Right forelimb (tissue), 1 donor: ENCODE measurements at places on chromosomes 1 and 21.

DNA sequence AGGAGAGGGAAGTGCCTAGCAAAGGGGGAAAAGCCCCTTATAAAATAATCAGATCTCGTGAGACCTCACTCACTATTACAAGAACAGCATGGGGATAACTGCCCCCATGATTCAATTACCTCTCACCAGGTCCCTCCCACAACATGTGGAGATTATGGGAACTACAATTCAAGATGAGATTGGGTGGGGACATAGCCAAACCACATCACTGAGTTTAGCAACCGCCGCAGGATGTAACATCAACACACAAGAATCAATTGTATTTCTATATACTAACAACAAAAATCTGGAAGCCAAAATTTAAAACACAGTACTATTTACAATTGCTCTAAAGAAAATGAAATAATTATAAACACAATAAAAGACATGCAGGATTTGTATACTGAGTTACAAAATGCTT is 21.9 kb downstream of the DIRAS3 start:
- DNase-seq: no peak

DNA sequence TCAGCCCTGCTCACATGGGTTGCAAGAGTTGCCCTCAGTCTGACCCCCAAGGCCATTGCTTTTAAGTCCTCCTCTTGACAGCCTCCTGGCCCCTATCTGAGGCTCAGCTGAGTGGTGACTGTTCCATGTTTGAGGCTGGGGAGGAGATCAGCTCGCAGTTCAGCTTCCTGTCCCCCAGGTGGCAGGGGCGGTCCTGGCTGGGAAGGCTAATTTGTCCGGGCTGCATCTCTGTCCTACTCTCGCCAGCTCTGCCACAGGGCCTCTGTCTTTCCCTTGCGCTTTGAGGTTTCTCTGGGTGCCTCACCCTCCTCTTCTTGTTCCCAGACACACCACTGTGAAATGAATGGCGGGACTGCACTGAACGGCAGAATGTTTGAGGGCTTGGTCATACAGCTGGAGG is 157.3 kb downstream of the KCNJ6 start:
- DNase-seq: no peak

- DNase-seq: no peak
These were observed 5.5 kb upstream of the IGFN1 start for GRCh38 chr1:201185123-201185453.

GRCh38 chr21:42081138-42081537 is 10.0 kb downstream of the UMODL1 start:
- no peak for DNase-seq

DNA sequence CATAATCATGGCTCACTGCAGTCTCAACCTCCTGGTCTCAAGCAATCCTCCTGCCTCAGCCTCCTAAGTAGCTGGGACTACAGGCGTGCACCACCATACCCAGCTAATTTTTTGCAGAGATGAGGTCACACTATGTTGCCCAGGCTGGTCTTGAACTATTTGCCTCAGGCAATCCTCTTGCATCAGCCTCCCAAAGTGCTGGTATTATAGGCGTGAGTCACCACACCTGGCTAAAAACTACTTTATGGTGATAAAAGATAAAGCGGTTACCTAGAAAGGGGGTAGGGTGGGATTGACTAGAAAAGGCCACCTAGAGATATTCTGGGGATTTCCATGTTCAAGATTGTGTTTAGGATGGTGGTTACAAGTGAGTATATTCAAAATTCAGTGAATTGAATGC is 5.0 kb downstream of the TSTD1 start:
- DNase-seq: no peak

- no peak for DNase-seq
These were observed 7.8 kb upstream of the CHI3L2 start for GRCh38 chr1:111219557-111220286.

DNA sequence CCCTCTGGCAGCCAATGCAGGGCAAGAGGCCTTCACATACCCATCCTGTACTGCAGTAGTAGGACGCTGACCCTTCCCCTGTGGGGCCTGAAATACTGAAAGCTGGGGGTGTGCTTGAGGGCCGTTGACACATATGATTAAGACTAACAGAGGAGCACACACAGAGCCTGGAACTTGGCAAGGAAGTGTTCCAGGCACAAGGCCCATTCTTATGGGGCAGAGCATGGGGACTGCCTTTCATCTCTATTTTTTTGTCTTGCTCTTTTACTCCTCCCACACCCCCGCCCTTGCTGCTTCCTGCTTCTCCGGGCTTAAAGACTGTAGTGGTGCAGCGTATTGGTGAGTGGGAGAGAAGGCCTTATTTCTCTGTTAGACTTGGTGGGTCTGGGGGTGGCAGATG is 137.4 kb downstream of the BACH1 start:
- no peak for DNase-seq

DNA sequence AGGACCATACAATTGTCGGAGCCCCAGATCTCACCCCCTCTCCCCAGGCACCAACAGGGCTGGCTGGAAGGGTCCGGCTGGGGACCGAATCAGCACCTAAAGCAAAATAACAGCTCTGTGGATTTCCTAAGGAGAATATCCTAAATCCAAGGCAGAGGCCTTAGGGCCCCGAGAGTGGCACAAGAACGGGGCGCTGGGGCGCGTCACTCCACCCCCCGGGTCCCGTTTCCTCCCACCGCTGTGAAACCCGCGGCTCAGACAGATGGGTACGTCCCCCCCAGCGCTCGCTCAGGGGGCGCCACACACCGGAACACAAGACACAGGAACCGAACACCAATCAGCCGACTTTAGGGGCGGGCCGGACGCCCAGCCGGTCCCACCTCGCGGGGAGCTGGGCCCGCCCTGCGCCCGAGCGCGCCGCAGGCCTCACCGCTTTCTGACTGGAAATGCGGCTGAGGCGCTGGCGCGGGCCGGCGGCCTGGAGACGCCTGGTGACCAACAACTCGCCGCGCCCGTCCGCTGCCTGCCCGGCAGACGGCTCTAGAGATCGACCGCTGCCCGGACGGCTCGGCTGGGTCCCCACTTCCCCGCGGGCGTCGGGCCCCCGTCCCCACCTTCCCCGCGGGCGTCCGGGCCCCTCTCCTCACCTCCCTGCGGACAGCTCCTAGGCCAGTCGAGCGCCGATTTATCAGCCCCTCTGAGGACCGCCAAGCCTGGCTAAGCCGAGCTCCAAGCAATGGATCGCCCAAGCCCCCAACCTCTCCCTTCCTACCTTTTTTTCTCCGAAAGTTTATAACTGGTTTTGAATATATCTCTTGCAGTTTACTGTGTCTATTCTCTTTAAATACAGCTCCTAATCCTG is at the start of gene HFM1:
TSS of gene HFM1 (minus strand) at position 687 of the 862 bp plus-strand sequence. CDS start 3,755 bp downstream, outside the sequence.
- peak; percentile 90 for DNase-seq

- DNase-seq: no peak
These were observed 37.5 kb upstream of the KCNA10 start for GRCh38 chr1:110556471-110556807.

GRCh38 chr1:1185101-1185765 is 11.6 kb downstream of the TTLL10 start:
- peak; percentile 40 for DNase-seq

GRCh38 chr1:25523542-25523941 is 19.9 kb upstream of the LDLRAP1 start:
- no peak for DNase-seq

DNA sequence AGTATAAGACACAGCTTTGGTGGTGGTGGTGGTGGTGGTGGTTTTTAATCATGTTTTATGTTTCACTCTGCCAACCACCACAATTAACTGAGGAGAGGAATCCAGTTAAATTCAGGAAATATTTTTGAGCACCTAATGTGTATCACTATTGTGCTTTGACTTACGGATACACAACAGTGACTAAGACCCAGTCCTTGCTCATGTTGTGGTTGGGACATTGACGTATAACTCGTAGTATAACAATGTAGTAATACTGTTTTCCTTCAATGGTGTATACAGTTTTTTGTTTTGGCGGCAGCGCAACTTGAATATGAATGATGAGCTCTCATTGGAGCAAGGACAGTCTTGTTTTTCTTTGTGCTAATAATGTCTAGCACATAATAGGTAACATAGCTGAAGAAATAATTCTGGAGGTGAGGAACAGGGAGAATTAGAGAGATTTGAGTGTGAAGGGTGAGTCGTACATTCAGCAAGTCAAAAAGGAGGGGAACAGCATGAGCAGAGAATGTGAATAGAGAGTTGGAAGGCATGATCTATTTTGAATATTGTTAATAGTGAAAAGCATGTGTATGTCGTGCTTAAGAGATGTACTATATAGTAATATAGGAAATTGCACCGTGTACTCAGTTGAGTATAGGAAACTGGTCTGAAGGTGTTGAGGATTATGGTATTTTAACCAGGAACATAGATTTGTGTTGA is 5.5 kb downstream of the CACYBP start:
- DNase-seq: no peak

DNA sequence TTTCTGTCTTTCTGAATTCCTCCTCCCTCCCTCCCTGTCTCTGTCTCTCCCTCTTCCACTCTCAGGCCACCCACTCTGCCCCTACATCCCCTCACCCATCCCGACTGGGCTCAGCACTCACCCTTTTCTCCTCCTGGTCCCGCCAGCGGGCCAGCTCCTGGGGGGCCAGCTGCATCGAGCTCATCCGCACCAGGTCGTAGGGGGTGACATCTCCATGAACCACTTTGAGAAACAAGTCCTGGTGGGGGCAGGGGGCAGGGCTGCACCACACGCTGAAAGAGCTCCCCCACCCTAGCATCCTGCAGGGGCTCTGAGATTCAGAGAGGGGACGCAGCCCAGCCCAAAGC is 17.8 kb downstream of the SPOCD1 start:
- DNase-seq: peak; percentile 37

DNA sequence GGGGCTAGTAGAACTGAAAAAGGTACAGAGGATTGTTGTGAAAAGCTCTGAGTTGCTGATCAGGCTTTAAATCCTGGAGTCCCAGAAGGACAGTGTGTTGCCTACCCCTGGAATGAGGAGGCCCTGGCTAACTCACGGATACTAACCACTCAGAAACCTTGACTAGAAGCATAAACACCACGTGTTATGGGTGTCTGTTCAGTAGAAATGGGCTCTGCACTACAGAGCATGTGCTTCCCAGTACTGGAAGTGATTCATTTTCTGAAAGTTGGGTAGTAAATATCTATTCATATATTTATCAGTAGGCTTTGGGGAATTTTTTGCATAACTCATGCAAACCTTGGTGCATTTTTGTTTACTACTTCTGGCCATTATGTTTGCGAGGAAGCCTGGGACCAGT is 15.1 kb upstream of the CLCA1 start:
- no peak for DNase-seq

GRCh38 chr1:201893431-201893830 is 4.7 kb downstream of the SHISA4 start:
- no peak for DNase-seq

DNA sequence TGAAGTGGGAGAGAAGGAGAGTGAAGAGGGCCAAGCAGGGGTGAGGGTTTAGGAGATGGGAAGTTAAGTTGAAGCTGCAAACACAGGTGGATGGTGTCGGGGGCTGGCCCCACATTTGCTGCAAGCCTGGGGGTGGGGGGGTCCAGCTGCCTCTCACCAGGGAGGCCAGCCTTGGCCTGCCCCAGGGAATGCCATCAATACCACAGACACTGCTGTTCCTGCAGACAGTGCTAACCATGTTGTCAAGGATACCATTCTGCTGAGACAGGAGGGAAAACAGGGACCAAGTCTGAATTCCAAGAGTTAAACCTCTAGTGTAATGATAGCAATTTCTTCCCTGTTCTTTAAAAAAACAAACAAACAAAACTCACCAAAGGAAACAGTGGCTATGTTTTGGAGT is 8.0 kb downstream of the MECR start:
- no peak for DNase-seq

- no peak for DNase-seq
These were observed 38.4 kb downstream of the UTP25 start for GRCh38 chr1:209866201-209866600.

DNA sequence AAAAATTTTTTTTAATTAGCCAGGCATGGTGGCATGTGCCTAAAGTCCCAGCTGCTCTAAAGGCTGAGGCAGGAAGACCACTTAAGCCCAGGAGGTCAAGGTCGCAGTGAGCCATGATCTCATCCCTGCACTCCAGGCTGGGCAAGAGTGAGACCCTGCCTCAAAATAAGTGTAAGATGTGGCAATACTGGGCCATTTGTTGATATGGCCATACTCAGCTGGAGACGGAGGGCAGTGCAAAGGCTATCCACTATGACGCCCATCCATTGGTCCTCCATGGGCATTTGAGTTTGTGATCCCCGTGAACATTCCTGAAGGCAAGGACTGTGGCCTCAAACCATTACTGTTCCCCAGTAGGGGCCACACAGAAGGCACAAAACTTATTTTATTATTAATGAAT is 1.5 kb downstream of the CASP9 start:
- no peak for DNase-seq

GRCh38 chr1:115529216-115529897 is 112.4 kb upstream of the VANGL1 start:
- DNase-seq: no peak

GRCh38 chr1:59714966-59715365 is 99.8 kb upstream of the HOOK1 start:
- no peak for DNase-seq

DNA sequence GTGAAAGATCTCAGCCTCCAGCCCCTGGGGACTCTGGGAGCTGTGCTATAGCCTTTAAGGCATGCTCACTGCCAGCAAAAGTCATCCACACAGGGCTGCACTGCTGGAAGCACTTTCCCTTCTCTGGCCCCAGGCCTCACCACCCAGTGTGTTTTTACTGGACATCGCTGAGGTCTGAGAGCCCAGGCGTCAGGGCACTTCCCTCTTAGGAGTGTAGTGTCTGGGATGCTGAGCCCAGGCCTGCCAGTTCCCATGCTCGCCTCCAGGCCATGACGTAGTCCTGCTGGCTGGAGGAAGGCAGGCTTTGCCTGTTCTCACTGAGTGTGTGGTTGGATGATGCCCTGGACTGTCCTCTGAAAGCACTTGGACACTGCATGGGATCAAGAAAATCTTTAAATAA is 101.2 kb downstream of the GDAP2 start:
- peak; percentile 67 for DNase-seq

- no peak for DNase-seq
These were observed 45.3 kb upstream of the FBXO28 start for GRCh38 chr1:224068458-224069072.

GRCh38 chr1:178659789-178660208 is 65.2 kb upstream of the RALGPS2 start:
- DNase-seq: no peak

DNA sequence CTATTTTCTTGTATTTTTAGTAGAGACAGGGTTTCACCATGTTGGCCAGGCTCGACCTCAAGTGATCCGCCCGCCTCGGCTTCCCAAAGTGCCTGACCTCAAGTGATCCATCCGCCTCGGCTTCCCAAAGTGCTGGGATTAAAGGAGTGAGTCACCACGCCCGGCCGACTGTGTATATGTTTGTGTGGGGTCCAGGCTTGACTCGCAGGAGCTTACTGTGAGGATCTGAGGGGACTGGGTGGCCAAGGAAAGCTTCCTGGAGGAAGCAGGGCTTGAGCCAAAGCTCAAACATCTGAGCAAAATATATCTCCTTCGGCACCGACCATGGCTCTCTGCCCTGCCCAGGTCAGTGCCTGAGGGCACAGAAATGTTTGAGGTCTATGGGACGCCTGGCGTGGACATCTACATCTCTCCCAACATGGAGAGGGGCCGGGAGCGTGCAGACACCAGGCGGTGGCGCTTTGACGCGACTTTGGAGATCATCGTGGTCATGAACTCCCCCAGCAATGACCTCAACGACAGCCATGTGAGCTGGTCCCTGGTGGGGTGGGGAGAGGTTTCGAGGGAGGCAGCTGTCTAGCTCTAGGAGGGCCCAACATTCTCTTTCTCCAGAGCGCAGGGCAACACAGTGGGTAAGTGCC is 10.5 kb downstream of the PADI3 start:
- no peak for DNase-seq

GRCh38 chr1:177830531-177831135 is 139.2 kb downstream of the SEC16B start:
- no peak for DNase-seq
